ENCODE measurements at places on chromosomes 12 and 14.

- DNase-seq, result no peak
Measured at GRCh38 chr14:95303552-95303951, 16.2 kb downstream of the CLMN start.

- no peak for DNase-seq
Measured at GRCh38 chr14:68854421-68854820, 61.6 kb upstream of the ZFP36L1 start.

- no peak for DNase-seq
Measured at GRCh38 chr14:100804138-100804537, 21.8 kb upstream of the MEG3 start.

- DNase-seq, result no peak
Measured at GRCh38 chr14:21913759-21914158, 240.1 kb upstream of the OR4E1 start.

- DNase-seq, result no peak
Measured at GRCh38 chr12:40208707-40209446, 15.9 kb upstream of the LRRK2 start.

DNA sequence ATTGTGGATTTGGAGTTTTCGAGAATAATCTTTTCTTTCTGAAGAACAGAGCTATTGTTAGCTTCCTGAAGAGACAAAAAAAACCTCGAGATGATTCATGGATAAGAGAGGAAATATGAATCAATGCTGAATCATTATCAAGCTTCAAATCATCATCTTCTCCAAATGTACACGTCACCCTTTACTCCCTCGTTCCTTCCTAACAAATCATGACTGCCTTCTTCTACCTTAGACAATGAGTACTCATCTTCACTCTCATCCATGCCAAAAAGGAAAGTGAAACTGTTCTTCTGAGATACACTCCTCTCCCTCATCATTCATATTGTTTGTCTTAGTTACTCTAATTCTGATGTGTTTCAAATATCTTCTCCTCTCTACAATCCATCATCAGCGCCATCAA is 1115.8 kb upstream of the ATXN7L3B start:
- no peak for DNase-seq

- DNase-seq, result no peak
Measured at GRCh38 chr14:72740504-72740961, 153.4 kb downstream of the DPF3 start.

GRCh38 chr12:51482929-51483697 is 58.5 kb downstream of the SLC4A8 start:
- DNase-seq, result no peak

DNA sequence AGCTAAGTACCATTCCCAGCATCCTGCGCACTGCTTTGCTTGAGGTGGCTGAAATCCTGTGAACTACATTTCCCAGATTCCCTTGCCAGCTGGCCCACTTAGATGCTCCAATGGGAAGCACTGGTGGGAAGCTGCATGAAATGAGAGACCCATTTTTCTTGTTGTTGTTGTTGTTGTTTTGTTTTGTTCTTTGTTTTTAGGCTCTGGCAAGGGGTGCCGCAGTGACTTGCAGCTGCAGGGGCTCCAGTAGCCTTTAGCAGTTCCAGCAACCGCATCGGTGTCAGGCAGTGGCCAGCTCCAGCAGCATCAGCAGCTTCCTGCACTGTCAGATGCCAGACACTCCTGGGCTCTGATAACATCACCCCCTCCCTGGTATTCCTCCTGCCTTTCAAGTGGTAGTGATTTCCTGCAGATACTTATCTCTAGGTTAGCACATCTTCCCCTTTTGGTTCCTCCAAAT is 8.8 kb upstream of the EGLN3 start:
- no peak for DNase-seq

- no peak for DNase-seq
Measured at GRCh38 chr12:66189889-66190288, 875 bp downstream of the IRAK3 start.

GRCh38 chr12:3168223-3169221 is 91.3 kb downstream of the TSPAN9 start:
- DNase-seq, result peak; percentile 38

GRCh38 chr14:67773844-67774377 is 42.5 kb downstream of the ZFYVE26 start:
- DNase-seq, result no peak

DNA sequence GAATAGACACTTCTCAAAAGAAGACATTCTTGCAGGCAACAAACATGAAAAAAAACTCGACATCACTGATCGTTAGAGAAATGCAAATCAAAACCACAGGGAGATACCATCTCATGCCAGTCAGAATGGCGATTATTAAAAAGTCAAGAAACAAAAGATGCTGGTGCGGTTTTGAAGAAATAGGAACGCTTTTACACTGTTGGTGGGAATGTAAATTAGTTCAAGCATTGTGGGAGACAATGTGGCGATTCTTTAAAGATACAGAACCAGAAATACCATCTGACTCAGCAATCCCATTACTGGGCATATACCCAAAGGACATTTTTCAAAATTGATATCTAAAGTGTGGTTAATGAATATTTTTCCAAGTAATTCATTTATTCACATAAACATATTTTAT is 39.6 kb upstream of the LIN7A start:
- no peak for DNase-seq

GRCh38 chr12:128055567-128055966 is 211.4 kb upstream of the TMEM132C start:
- no peak for DNase-seq

DNA sequence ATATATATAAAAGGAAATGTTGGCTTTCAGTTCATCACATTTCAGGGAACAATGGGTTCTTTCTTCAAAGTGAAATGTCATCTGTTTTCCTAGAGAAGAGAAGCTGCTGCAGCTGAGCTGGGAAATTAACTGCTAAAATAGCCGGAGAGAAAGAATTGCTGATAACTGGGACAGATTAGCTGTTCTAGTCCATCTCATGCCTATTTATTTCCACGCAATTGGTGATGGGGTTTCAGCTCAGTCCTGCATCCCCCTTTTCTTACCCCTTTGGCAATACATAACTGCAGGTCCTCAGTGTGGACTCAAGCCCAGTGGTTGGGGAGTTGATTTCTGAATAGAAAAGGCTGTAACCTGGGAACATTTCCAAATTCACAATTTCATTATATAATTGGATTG is 436.9 kb upstream of the TMEM132C start:
- DNase-seq, result no peak

- no peak for DNase-seq
Measured at GRCh38 chr14:56073799-56074198, 44.4 kb upstream of the PELI2 start.

DNA sequence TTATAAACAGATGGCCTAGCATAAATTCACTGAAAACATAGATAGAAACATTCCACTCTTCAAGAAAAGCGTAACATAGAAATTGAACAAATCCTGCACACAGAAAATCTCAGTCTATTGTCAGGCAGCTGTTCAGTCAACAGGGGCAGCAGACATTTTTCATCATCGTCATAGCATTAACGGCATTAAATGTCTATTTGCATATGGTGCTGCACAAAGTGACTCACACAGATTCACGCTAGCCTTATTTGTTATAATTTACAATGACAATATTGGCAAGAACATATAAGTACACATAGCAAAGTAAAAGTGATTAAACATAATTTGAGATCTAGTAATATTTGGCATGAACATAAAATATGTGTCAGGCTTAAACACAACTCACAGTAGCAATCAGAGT is 95.7 kb downstream of the CEP128 start:
- no peak for DNase-seq

DNA sequence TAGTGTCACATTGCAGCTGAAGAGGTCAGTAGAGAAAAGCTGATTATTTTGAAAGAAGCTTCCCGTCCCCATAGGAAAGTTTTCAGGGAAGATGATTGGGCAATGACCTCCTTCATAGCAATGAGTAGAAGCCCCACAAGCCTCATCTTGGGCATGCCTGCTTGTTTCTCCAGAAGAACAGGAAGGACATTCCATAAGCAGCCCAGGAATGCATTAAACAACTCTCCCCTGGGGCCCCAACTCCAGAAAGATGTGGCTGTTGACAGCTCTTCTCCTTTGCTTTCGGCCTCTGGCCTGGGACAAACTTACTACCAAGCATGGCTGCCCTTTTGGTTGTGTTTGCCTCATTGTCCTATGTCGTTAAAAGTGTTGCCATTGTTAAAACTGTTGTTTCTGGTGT is 5.7 kb upstream of the VDR start:
- no peak for DNase-seq

DNA sequence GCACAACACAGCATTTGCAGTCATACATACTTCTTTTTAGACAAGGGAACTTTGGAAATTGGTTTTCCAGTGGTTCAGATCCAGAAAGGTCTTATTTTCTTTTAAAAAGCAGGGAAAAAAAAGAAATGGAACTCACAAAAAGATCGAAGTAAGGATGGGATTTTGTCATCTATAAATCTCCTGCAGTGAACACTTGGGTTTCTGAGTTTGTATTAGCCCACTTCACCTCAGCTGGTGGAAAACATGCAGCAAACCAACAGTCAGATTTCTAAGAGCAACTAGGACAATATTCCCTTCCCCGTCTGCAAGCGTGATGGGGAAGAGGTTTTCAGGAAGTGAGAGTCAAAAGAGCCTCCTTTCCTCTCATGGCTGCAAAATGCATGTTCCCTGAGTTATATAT is 4.6 kb downstream of the MYF5 start:
- no peak for DNase-seq

- DNase-seq, result no peak
Measured at GRCh38 chr12:47858511-47859266, 39.0 kb upstream of the HDAC7 start.

Measured in 8988T (cell line).